ENCODE measurements at places on chromosomes 12 and 14.
A peak's percentile ranks its signal among the peaks of the same experiment; 100 is the strongest.

DNA sequence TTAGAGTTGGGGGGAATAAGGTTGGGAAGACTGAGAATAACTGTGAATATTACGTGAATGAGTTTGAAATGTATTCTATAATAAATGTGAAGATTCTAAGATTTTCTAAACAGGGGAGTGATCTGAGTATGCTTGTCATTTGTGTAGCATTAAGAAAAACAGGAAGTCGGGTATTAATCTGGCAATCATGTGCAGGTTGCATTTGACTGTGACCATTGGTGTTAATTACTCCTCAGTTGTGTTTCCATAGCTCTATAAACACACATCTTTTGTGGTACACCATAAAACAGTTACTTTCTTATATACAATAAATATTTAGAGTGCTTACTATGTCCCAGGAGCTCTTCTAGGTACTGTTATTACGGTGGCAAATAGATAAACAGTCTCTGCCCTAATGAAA lies 434.4 kb upstream of the PDE3A start:
- DNase-seq = no peak

DNA sequence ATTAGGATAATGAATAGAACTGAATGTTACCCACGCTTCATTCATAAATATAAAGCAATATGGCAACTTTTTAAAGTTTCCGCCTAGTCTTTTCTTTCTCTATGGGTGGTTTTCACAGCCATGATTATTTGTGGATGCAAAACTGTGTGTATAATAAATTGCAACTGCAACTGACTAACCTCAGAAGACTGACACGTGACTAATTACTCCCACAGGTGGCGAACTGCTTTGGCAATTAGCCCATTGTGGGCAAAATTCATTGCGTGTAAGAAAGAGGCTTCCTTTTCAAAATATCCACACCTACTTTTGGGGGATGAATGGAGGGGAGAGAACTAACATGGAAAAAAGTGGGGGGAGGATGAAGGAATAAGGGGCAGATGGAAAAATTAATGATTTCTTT lies 79.0 kb downstream of the SLC25A21 start:
- DNase-seq = no peak

DNA sequence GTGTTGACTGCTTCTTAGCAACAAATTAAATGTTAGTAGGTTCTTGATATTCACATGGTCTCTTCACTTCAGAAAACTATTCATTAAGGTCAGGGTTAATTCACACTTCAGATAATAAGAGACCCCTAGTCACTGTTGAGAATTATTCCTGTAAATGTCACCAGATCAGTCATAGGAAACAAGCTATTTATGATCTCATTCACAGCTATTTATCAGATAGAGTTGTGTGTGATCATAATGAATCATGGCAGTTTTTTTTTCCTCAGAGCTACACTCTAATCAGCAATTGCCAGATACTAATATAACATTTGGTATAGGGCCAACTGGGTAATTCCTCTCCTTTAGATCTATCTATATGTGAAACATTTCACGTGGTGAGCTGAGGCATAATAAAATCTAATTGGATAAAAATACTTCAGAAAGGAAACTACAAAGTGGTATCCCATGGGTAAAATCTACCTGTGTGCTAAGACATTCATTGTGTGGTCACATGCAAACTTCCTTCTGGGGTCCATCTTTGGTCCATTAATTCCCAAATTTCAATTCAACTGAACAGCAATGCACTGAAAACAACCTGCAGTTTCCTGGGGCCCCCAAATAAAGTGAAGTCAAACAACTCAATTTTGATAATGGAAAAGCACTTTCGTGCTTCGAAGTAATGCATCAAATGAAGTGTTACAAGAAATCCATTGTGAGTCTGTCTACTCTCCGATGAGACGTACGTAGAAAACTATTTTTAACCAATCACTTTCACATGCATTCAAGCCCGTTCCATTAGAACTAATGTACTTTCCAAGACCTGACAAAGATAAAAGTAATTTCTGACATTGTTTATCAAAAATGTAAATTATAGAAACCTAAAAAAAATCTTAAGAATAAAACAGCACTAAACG lies 197.0 kb downstream of the ACSS3 start:
- DNase-seq = no peak

GRCh38 chr12:77865178-77865577 lies 34.5 kb downstream of the NAV3 start:
- no peak for DNase-seq

DNA sequence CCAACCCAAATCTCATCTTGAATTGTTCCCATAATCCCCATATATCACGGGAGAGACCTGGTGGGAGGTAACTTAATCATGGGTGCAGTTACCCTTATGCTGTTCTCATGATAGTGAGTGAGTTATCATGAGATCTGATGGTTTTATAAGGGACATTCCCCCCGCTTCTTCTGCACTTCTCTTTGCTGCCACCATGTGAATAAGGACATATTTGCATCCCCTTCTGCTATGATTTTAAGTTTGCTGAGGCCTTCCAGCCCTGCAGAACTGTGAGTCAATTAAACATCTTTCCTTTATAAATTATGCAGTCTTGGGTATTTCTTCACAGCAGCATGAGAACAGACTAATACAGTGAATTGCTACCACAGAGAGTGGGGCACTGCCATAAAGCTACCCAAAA lies 179.1 kb downstream of the LRIG3 start:
- no peak for DNase-seq

- no peak for DNase-seq
These were observed 34.7 kb upstream of the STK38L start for GRCh38 chr12:27209257-27209910.

DNA sequence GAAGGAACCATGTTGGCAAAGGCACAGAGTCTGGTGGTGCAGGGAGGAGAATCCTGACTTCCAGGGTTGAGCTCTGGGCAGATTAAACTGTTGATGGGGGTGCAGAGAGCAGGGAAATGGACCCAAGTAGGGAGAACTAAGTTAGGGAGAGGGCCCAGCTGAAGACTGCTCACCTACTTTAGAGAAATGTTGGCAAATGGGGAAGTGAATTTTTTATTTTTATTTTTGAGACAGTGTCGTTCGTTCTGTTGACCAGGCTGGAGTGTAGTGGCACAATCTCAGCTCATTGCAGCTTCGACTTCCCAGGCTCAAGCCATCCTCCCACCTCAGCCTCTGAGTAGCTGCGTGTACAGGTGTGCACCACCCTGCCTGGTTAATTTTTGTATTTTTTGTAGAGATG lies 32.1 kb upstream of the TUBA1A start:
- no peak for DNase-seq

DNA sequence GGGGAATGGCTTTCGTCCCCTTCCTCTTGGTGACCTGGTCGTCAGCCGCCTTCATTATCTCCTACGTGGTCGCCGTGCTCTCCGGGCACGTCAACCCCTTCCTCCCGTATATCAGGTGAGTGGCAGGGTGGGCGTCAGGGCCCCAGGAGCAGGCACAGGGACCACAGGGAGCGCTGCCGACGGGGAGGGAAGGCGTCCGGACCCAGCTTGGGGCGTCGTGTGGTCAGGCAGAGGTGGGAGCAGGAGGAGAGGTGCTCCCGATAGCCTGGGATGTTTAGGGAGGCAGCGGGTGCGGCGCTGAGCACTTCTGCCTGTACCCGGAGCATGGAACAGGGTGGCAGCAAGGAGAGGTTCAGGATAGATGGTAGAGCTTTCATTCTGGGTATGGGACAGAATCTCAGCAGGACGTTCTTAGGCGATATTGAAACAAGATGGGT lies 444 bp downstream of the DRAM1 start:
- no peak for DNase-seq

DNA sequence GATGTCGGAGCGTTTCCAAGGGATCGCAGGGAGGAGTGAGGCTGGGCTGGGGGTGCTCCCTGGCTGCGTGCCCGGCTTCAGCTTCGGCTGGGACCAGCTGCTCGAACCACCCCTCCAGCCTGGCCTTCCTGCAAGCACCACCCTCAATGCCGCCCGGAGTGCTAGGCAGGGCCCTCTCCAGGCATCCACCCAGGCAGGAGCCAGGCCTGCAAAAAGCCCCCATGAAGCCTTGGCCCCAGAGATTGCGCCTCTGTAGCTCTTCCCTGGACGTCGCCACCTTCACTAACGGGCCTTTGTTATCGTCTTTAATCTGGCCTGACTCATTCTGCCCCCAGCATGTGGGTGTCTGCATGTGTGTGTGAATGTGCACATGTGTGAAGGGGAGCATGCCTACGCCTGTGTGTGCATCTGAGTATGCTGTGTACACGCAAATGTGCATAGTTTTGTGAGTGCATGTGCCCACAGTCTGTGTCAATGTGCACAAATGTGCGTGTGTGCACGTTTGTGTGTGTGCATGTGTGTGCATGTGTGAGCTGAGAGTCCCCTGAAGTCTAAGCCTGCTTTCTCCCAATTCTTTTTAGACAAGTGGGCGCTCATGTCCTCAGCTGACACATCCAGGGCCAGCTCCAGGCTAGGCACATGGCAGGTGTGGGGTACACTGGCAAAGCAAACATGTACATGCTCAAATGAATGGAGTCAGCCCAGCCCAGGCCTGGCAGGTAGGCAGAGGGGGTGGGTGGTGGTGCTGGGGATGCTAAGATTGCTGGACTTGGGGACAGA lies 195.4 kb upstream of the C14orf180 start:
- no peak for DNase-seq

GRCh38 chr14:97381309-97381708 lies 584.1 kb downstream of the VRK1 start:
- DNase-seq = no peak

GRCh38 chr12:1962051-1963020 lies 41.9 kb downstream of the DCP1B start:
- no peak for DNase-seq

- no peak for DNase-seq
These were observed 45.7 kb downstream of the TAOK3 start for GRCh38 chr12:118326991-118327390.

DNA sequence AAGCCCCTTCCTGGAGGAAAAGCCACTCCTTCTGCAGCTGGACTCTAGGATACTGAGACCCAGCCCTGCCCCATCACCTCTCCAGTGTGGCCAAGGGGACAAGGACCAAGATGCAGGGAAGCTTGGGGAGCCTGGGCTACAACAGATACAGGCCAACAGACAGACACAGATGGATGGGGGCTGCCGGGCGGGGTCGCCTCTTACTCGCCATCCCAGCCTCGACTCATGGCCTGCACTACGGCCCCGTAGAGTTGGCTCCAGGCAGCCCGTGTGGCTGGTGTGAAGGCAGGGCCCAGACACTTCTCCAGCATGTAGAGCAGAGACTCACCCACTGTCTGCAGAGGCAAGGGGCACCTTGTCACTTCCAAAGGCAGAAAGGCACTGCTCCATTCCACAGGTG lies 4.7 kb downstream of the NGB start:
- DNase-seq = no peak

- DNase-seq = no peak
These were observed 168.7 kb downstream of the GALC start for GRCh38 chr14:87824266-87824665.

DNA sequence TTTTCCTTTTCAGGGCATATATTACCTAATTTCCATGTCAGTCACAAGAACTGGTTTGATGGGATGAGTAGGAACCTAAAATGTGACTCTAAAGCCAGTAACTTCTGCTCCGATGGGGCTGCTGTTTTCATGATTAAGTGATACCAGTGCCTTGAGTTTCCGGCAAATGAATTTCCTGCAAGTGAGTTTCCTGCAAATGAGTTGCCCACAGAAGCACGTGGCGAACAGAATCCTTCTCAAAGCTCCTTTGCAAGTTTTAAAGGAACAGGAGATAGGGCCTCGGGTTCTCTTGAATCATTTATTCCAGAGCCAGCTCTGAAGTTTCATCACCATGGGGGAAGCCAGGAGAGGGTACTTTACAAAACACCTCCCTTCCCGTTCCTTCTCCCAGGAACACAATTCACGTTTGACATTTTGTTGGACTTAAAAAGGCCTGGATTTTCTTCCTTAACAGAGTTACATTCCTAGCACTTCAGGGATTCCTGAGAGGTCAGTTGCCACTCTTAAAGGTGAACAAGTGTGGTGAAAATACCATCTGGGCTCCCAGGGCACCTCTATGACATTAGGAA lies 2.2 kb upstream of the PPTC7 start:
- no peak for DNase-seq

DNA sequence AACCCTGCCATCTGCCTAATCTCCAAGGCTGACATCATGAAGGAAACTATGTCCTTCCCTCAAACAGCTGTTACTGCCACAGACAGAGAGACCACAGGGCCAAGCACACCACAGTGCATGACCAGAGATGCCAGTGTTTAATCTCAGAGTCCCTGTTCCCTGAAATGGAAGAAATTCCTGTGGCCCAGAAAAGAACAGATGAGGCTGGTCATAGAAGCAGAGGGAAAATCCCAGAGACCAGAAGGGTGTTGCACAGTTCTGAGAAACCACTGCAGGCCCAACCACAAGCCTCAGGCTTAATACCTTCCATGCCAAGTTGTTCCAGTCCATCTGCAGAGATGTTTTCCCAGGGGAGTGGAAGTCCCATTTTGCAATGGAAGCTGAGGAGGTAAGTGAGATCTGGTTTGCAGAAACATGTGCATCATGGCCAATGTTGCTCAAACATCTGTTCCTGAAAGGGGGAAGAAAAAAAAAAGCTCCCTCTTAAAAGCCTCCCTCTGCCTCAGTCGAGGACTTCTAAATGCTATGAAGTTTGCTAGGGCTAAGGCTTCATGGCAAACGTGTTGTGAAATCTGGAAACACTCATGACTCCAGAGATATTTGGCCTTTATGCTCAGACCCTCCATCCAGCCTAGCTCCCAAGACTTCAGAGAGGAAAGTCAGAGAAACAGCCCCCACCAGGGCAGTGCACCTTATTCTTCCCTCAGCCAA lies 98.6 kb downstream of the SCARB1 start:
- no peak for DNase-seq

GRCh38 chr12:108832208-108832607 lies 25.2 kb downstream of the SSH1 start:
- no peak for DNase-seq

GRCh38 chr12:105773471-105773870 lies 365.3 kb downstream of the NUAK1 start:
- DNase-seq = no peak

DNA sequence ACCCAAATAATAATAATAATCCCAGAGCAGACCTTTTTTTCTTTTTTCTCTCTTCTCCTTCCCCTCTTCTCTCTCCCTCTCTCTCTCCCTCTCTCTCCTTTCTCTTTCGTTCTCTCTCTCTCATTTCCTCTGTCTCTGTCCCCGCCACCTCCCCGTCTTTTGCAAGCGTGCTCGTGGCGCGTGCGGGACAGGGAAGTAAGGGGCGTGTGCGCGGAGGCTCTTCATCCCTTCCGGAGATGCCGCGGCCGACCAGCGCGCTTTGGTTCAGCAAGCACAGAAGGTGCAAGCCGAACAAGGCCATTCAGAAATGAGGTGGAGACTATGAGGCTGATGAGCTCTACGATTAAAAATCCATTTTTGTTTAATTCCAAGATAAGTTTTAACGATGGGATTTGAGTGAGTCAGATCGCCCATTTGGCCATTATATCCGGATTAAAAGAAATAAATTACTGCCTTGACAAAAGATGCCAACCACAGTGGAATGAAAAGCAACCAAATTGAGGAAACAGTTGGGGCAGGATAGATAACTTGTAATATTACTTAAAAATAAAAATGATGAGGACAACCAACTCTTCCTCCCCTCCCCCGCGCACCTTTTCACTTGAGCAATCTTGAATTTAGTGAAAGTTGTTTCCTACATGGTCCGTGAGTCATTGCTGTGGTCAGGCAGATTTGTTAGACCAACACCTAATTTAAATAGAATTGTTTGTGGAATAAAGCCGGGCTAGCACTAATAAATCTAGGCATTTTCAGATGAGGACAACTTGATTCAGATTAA lies 1.2 kb upstream of the AMIGO2 start:
- DNase-seq = peak; percentile 72
